ENCODE measurements at places on chromosomes 1 and 21.

DNA sequence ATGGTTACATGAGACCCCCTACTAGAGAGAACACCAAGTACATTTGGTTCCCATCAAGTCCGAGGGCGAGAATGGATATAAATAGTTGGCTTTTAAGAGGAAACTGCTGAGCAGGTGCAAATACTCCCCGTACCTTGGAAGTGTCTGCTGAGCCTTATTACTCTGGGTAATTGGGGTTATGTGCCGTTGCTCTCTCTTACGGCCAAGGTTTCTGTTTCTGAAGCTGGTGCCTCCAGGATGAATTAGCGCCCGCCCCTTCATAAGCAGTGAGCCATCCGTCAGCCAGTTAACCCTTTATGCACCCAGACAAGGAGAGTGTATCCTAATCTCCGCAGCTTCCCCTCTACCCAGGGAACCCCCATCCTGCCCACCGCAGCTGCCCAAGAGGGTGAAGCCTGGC lies 90.4 kb upstream of the AJAP1 start:
- no peak for DNase-seq

- no peak for DNase-seq
Measured at GRCh38 chr1:71053758-71054157, 6.1 kb upstream of the PTGER3 start.

DNA sequence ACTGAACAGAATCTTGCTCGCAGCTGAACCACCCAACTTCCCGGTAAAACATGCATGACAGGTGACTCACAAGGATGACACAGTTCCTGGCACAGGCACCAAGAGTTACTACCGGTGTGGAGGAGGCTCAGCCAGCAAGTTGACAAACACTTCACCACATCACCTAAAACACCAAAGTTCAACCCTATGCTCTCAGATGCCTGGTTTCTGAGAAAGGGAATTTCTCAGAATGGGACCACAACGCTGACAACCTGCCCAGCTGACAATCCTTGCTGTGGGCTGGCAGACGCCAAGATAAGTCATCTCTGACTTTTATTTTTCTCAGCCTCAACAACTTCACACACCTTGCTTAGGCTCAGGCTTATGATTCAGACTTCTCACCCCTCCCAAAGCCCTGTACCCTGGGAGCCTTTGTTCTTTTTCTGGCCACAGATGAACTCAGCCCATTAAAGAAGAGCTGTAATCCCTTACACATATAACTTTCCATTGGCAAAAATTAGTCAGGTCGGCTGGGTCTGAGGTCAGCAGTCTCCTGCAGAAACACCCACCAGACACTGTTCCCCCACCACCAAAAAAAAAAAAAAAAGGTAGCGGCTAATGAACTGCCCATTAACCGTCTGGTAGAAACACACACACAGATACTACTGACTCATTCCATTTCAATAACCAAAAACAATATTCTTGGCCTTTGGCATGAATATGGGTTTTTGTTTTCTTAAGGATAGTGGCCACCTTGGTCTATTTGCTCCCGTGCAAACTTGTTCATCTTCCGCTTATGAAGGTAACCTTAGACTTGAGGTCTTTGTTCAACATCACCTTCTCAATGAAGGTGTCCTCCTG lies 10.8 kb upstream of the TIAM1 start:
- no peak for DNase-seq

GRCh38 chr1:247487057-247487456 lies 29.2 kb upstream of the OR2B11 start:
- no peak for DNase-seq

DNA sequence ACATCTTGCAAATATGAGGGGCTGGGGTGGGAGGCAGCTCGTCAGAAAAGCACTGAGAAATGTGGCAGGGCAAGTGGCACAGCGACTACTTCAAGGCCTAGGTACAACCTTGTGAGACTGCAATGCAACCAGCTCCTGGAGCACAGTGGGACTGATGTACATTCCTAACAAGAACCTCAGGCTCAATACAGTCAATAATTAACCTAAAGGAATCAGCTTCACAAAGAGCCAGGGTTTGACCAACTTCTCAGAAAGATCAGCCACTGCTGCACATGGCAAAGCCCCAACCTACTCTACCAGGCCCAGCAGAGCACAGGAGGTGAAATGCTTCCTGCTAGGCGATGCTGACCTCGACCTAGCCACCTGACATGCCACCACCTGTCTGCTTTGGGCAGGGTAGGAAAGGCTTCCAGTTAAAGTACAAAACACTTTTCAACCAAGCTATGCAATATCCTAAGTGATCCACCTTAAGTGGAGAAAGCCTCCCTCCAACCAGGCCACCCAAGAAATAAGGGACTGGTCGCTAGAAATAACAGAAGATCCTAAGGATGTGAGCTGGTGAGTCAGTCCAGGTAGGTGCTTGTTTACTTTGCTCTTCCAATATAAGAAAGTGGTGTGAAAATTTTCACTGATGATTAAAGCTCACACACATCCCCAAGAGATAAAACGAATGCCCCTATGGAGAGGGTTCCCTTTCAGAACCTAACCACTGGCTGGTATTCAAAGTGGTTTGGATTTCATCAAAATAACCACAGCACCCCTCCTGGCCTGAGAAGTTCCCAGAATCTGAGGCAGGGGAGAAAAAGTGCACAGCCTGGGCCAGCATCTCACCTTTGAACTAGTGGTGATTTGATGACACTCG lies 2.1 kb downstream of the RIPK4 start:
- DNase-seq, result no peak

DNA sequence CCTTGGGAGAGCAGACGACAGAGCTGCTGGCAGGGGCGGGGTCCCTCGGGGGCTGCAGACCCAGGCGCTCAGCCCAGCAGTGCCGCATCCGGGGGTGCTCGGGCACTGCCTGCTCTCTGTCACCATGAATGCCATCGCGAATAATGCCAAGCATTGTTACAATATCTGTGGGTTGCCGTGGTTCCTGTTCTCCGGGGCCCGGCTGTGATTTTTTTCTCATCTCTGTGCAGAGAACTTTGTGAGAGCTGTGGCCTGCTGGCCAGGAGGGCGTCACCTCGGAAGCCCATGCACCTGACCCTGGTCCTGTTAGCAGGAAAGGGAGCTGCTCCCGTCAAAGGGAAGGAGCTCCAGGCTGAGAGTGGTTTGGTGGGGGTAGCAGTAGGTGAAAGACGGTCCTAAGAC lies 70.4 kb downstream of the PRDM16 start:
- DNase-seq, result no peak

- no peak for DNase-seq
Measured at GRCh38 chr21:44013380-44014088, 1.4 kb downstream of the TRAPPC10 start.

DNA sequence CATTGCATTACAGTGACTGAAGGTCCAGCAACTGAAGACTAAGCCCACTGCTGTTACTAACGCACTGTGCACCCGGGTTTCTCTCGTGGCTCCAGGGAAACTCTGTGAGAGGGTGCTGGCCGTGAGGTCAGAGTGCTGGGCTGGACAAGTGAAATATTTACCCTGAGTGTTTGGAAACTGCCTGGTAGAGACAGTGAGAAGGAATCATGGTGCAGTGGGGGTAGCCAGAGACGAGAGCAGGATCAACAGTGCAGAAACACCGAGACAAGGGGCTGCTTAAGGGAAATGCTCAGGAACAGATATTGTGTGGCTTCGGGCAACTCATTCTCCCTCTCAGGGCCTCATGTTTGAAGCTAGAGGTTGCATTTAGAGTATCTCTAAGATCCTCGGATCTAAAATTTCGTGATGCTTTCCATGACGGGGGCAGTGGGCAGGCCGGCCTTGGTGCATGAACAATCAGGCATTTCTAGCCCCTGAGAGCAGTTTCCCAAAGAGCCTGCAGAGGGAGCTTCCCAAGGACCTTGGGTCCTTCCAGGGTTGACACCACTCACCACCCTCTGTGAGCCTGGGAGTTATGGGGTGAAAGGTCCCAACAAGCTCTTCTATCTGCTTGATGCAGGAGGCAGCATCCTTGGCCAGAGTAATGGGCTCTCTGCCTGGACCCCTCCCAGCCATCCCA lies 9.7 kb downstream of the CD2 start:
- no peak for DNase-seq

DNA sequence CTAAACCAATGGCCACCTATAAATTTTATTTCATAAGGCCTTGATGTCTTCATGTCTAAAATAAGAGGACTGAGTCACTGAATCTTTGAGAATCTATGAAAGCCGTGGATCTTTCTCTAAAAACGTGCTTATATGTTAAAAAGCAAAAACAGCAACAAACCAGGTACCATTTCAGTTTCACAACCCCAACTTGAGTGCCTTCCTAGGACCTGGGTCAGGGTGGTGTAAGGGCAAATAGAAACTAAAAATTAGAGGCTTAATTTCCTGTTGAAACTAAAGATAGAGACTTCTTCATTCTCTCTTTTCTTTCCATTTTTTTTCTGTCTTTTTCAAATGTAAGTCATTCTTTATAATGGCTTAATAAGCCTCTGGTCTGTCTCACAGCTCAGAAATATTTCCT lies 27.2 kb upstream of the PGBD5 start:
- no peak for DNase-seq

GRCh38 chr1:56202186-56202585 lies 377.2 kb downstream of the PLPP3 start:
- DNase-seq, result no peak

DNA sequence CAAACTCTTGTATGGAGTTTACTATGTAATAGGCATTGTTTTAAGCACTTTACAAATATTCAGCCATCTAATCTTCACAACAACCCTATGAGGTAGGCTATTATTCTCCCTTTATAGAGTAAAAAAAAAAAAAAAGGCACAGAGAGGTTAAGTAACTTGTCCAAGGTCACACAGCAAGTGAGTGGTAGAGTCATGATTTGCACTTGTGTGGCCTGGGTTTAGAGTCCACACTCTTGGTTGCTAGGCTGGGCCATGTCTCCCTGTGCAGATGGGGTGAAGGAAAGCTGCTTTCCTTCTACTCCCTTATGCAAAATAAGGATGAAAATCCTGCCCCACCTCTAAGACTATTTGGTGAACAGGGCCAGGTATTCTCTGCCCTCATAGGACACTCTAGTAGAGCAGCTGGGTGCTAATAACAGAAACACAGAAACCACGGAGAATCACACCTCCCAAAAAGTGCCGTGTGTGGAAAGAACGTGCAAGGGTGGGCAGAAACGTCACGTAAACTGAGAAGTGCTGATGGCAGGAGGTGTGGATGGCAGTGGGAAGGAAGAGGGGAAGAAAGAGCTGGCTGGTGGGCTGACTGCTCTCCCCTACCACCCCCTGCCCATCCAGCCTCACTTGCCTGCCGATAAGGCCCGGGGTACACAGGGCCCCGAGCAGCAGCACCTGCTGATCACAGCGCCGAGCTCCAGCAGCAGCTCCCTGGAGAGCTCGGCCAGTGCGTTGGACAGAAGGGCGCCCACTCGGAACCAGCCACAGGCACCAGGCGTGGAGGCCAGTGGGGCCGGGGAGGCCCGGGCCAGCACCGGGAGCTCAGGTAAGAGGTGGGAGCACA lies 28.3 kb upstream of the VPS13D start:
- DNase-seq, result no peak

DNA sequence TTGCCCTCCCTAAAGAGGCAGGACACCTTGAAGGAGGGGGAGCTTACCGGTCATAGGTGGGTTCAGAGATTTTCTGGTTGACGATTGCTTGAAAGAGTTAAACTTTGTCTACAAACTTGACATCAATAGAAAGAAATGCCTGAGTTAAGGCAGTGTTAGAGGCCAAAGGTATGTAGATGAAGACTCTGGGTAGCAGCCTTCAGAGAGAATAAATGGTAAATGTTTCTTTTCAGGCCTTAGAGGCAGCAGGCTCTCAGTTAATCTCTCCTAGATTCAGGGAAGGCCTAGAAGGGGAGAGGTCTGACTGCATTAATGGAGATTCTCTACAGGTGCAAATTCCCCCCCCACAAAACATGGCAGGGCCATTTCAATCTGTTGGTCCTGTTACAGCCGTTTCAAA lies 27.7 kb downstream of the MX1 start:
- no peak for DNase-seq

DNA sequence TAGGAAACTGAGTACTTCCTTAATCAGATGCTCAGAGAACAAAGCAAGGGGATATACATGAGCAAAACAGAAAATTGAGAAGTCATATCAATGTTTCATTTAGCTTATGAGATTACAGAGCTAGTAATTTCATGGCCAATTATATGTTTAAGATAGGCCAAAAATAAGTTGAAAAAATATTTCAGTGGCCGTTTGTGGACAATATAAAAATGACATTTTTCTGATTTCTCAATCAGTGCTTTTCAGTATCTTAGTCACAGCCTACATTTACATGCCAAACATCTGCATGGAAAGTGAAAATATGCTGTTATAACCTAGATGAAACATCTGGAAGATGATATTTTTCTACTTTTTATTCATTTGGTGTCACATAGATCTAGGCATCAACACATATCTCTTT lies 192.5 kb downstream of the HLX start:
- no peak for DNase-seq

DNA sequence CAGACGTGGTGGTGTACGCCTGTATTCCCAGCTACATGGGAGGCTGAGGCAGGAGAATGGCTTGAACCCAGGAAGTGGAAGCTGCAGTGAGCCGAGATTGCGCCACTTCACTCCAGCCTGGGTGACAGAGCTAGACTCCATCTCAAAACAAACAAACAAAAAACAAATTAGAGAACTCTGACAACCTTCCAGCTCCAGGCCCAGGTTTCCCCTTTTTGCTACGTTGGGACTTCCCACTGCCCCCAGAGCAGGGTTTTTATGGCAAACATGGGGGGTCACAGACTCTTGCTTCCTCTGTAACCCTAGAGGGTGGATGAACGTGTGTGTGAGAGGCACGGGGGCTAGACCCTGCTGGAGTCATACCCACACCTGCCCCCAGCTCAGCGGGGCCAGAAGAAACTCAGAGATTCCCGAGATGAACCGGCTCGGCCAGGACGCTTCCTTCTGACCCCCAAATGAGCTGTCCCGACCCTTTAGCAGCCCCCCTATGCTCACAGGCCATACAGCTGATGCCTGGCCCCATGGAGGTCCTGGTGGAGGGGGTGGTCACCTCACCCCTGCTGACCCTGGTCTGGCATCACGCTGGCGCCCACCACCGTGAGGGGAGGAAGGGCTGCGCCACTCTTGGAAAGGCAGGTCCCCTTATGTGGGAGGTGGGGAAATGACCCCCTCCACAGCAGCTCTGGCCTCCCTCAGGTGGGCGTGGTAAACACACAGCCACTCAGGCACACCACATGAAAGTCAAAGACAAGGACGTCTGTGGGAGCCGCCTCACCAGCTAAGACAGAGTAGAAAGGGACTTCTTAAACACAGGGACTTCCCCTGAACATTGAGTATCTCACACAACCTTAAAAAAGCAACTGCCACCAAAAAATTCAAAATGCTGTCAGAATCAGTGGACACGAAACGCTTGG lies 7.1 kb downstream of the GPR157 start:
- no peak for DNase-seq

- DNase-seq, result no peak
Measured at GRCh38 chr1:180927348-180927747, 14.7 kb downstream of the KIAA1614 start.
